WERI-Rb-1 (cell line): ENCODE measurements at places on chromosomes 7 and 10.
A peak's percentile ranks its signal among the peaks of the same experiment; 100 is the strongest.

DNA sequence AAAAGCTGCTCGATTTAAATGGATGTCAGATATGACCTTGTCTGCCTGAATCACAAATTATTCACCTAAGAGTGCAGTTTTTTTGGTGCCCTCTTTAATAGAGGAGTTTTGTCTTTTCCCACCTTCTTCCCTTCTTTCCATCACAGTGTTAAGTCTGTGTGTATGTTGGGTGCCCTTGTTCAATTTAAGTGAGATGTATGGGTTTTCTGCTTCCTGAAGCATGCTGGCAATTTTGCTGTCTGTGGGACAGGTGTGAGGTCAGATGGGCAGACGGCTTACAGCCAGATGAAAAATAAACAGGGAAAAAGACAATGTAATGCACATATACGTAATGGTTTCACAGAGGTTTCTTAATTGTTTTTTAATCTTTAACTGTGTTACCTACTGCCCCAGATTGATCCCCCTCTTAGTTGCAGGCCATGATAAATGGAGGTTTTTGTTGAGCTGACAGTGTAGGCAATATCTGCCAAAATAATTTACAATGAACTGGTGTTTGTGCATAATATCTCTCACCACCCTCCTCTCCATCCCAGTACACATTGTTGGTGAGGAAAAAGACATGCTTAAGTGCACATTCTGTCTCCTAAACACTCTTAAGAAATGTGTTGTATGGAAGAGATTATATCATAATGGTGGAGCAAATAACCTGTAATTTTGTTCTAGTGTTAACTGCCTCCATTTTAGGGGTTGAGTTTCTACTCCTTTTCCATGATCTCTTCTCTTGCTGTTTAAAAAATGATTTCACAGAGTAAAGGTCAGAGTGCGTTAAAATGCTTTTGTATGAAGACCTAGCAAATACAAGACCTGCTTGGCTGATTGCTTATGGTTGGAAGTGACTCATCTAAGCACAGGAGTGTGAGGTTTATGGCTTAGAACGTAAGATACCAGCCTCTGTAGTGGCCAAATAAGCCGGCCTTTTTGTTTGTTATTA, 123.9 kb downstream of the LRRC4 start:
- no peak for DNase-seq

DNA sequence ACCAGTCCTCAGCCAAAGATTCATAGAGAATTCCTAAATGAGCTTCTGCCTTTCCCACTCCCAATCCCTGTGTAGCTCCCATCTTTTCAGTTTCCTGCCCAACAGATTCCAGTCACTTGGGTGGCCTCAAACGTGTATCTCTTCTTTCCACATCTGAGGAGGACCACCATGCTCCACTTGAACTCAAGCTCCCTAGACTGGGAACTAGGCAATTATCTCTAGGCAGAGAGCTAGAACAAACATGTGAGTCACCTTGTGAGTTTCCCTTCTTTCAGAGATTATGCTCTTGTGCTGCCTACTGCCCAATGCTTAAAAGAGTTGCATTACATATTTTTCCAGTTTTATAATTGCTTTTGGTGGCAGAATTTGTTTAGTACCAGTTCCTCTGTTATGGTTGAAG, 178.0 kb downstream of the MDFIC start:
- no peak for DNase-seq

DNA sequence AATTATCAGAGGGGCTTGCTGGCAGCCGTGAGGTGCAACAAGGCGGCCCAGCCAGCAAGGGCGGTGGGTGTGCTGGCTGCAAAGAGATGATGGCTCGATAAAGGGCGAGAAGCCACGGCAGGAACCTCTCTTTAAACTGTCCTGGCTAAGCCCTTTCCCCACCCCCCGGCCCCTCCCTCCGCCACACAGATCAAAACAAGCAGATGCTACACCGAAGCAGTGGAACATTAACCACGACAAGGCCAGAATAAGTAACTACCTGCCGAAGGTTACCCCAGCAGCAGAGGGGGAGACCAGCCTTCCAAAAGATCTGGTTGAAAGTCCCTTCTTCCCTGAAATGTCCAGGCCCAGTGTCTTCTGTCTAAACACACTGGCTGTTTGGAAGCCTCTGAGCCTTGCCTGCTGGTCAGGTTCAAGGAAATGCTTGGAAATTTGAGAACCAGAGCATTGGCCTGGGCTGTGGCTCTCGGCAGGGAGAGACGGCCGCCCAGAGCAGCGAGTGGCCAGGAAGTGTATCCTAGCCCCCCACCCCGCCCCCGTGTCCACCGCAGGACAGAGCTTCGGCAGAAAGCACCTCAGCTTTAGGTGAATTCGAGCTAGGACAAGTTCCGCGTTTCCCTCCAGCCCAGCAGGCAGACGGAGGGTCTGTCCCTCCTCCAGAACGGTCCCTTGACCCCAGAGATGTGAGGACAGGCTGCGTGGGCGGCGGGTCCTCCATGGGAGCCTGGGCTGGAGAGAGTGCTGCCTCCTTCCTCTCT, 2.1 kb downstream of the FAM20C start:
- no peak for DNase-seq

DNA sequence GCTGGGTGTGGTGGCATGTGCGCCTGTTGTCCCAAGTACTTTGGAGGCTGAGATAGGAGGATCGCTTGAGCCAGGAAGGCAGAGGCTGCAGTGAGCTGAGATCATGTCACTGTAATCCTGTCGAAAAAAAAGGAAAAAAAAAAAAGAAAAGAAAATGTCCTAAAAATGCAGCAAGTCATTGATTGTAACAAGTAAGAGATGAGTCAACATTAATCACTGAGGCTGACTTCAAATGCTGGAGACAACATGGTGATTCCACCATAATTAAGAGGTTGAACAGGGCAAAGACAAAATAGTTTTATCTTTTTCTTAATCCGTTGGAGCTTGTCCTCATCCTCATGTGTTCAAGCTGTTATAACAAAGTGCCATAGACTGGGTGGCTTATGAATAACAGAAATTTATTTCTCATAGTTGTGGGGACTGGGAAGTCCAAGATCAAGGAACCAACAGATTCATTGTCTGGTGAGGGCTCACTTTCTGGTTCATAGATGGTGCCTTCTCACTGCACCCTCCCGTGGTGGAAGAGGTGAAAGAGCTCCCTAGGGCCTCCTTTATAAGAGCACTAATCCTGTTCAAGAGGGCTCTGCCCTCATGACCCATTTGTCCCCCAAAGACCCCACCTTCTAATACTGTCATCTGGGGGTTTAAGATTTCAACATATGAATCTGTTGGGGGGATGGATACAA, 60.3 kb downstream of the TBXAS1 start:
- peak; percentile 18 for DNase-seq

DNA sequence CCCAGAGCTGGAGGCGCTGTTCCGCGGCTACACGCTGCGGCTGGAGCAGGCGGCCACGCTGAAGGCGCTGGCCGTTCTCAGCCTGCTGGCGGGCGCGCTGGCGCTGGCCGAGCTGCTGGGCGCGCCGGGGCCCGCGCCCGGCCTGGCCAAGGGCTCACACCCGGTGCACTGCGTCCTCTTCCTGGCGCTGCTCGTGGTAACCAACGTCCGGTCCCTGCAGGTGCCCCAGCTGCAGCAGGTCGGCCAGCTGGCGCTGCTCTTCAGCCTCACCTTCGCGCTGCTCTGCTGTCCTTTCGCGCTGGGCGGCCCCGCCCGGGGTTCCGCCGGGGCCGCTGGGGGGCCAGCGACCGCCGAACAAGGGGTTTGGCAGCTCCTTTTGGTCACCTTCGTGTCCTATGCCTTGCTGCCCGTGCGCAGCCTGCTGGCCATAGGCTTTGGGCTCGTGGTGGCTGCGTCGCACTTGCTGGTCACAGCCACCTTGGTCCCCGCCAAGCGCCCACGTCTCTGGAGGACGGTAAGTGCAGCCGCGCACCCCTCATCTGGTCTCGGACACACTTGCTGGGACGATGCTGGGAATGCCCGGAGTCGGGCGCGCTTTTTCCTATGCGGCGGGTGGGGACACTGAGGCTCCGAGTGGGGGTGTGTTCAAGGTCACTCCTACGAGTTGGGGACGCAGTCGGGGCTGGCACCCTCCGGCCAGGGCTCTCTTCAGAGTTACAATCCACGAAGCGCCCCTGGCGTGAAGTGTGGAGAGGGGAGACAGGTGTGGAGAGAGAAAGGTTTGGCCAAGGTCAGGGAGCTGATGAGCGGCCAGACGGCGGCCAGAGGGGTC, 717 bp downstream of the ADCY1 start:
- DNase-seq = peak; percentile 51

DNA sequence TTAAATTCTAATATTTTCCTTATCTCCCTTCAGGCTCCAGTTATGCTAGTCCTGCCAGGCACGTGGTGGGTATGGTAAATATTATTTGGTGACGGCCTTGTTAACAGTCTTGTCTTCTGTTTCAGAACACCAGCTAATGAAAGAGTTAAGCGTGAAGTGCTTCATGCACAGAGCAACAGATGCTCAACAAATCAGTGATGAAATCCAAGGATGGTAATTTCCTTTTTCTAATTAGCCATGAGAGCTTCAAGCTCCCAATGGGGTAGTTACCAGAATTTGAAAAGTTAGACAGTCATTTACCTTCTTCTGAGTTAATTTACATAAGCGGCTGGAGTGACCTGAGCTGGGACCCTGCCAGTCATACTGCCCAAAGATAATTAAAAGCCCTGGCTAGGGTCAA, 1.9 kb upstream of the OTUD1 start:
- DNase-seq = no peak

GRCh38 chr10:119942973-119943372, 50.4 kb downstream of the SEC23IP start:
- no peak for DNase-seq

DNA sequence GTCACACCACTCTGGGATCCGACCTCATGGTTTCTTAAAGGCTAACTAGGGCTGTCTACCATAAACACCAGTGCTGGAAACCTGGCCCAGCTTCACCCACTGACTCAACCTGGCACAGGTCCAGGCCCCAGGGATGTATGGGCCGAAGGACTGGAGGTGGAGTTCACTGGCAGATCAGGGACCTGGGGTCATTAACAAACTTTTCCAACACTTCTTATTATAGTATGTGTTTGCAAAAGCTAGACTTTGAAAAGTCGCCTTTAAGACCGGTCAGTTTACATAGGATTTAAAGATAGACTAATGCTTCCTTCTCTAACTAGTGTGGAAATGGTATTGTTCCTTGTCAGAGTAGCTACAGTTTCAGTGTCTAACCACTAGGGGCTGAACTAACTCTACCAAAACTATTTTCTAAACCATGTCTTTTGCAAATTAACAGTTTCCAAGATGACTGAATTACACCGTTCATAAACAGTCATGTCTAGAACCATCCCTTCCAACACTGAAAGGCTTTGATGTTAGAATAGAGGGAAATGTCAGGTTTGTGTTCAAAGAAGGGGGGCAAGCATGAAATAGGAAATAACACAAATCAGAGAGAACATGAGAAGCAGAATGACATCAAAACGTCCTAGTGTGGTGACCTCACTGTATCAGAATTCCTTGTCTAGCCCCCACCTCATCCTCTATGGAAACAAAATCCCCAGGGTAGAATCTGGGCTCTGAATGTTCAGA, 29.7 kb downstream of the STN1 start:
- no peak for DNase-seq

- DNase-seq = no peak
These were observed 4.6 kb downstream of the BMI1 start for GRCh38 chr10:22325272-22326144.

DNA sequence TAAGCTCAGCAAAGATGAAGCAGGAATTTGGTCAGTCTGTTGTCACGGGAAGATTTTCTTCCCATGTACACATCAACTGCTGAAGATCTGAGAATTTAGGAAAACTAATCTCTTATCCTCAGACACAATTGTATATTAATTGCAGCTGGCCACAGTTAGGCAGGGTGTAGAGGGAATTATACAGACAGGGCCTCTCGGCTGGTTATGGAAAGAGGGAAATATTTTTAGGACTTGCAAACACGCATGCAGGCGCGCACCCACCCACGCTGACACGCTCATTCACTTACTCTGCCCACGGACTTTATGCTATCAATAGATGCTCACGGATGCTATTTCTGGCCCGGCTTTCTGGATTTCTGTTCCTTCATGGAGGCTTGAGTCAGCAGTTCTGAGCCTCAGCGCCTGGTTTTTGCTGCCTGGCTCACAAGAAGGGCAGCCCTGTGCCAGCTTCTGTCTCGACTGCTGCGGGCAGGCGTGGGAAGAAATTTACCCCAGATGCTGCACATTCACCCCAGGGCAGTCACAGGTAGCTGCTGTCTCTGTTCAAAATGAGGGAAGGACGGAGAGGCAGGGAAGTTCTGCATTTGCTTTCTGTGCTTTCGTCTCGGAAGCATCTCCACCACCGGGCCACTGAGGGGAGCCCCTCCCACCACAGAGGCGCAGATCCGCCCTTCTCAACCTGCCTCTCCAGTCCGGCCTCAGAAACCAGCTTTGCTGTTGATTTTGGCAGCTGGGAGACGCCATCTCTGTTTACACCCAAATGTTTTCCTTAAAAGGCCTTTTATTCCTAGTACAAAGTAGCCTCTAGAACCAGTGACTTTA, 116.3 kb upstream of the BTBD16 start:
- DNase-seq = no peak

DNA sequence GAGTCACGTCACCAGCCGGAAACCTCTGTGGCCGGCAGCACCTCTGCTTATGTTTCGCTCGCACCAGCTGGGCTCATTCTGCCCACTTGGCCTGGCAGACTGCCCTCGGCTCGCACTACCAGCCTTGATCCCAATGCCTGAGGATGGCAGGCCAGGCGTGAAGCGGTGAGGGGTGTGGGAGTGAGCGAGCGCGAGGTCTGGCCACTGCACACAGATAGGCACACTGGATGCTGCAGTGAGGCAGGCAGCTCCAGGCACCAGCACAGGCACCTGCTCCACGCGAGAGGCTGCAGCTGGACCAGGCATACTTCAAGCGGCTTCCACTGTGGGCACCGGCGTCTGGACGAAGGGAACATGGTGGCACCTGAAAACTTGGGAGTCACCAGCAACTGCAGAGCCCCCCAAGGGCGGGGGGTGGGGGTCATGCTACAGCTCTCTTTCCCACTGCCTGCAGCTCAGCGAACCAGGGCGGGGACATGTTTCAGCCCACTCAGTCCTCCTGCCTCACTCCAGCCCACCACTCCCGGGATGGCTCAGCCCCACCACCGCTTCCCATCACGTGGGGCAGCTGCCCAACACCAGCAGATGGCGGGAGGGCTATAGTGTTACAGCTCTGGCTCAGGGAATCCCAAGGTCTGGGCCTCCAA, 5.4 kb upstream of the DMTF1 start:
- DNase-seq = peak; percentile 9

GRCh38 chr7:25615003-25615402, 386.7 kb upstream of the NPVF start:
- no peak for DNase-seq

DNA sequence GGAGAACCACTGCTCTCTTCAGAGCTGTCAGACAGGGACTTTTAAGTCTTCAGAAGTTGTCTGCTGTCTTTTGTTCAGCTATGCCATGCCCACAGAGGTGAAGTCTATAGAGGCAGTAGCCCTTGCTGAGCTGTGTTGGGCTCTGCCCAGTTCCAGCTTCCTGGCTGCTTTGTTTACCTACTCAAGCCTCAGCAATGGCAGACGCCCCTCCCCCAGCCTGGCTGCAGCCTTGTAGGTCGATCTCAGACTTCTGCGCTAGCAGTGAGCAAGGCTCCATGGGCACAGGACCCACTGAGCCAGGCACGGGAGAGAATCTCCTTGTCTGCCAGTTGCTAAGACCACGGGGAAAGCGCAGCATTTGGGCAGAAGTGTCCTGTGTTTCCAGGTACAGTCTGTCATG, 12.1 kb upstream of the CPA2 start:
- DNase-seq = no peak

- DNase-seq = no peak
These were observed 544.4 kb downstream of the IPMK start for GRCh38 chr10:57723305-57723704.

- DNase-seq = no peak
These were observed 146.7 kb upstream of the TMEM196 start for GRCh38 chr7:19920166-19920565.
